ENCODE measurements at places on chromosomes 6 and 20.
A peak's percentile ranks its signal among the peaks of the same experiment; 100 is the strongest.

DNA sequence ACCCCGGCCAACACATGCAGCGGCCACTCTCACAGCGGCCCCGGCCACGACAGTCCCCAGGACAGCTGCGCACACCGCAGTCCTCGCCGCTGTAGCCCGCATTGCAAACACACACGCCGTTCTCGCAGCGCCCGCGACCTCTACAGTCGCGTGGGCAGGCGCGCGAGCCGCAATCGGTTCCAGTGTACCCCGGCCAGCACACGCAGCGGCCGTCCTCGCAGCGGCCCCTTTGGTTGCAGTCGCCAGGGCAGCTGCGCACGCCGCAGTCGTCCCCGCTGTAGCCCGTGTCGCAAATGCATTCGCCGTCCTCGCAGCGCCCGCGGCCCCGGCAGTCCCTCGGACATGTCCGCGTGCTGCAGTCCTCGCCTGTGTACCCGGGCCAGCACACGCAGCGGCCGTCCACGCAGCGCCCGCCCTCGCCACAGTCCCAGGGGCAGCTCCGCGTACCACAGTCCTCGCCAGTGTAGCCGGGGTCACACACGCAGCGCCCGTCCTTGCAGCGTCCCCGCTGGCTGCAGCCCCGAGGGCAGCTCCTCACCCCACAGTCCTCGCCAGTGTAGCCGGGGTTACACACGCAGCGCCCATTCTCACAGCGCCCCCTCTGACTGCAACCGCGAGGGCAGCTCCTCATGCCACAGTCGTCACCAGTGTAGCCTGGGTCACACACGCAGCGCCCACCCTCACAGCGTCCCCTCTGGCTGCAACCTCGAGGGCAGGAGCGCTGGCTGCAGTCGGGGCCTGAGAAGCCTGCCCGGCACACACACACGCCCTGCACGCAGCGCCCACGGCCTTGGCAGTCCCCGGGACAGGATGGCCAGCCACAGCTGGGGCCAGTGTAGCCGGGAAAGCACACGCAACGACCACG lies 12.5 kb downstream of the TNXB start:
- DNase-seq, result no peak

DNA sequence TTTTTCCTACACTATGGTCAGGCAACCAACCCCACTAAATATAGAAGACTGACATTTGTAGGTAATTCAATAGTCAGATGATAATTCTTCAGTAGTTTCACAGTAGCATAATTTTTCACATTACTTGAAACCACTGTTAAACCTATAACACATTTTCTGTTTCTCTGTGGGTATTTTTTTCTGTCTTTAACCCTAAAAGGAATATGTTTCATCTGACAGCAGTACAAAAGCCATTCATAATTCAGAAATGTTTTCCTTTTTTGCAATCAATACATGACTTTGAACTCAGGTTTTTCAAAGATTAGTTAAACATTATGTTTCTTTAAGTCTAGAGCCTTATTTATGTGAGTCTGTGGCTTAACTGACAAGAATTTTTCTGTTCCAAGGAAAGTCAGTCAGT lies 128.6 kb upstream of the RUNX2 start:
- DNase-seq, result no peak

DNA sequence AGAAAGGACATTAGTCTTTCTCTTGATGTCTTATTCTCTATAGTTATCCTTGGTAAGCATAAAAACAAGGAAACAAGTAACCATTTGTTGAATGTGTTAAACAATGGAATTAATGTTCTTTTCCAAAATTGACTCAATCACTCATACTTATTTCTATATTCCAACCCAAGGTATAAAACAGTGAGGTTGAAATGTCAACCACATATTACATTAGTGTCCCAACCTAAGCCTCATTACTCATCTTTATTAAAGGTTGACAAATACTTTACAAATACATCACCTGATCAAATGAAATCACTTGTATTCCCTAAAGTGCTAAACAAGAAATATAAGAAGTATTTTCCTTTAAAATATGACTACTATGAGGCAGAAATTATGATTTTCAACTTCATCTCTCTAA lies 100.5 kb downstream of the ASCC3 start:
- no peak for DNase-seq

GRCh38 chr6:1739680-1740079 lies 130.0 kb downstream of the FOXC1 start:
- DNase-seq, result peak; percentile 79

GRCh38 chr6:15809367-15809766 lies 146.5 kb upstream of the DTNBP1 start:
- no peak for DNase-seq

- no peak for DNase-seq
Measured at GRCh38 chr6:134347885-134348805, 30.2 kb upstream of the SGK1 start.

- DNase-seq, result no peak
Measured at GRCh38 chr6:149166336-149166735, 151.2 kb upstream of the TAB2 start.

DNA sequence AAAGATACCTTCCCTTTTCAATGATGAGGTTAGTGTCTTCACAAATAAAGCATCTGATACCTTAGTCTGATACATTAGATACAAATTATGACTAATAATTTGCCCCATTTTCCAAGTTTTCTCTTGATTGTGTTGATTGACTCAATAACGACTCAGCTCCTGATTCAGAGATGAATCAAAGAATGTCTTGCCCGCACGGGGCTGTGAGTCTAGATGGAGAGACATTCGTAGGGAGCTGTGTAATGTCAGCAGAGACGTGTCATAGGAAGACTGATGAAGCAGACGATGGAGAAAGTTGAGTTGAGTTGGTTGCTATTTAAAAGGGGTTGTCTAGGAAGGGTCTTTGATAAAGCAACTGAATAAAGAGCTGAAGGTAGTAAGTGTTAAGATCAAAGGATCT lies 78.2 kb downstream of the TSHZ2 start:
- DNase-seq, result no peak

DNA sequence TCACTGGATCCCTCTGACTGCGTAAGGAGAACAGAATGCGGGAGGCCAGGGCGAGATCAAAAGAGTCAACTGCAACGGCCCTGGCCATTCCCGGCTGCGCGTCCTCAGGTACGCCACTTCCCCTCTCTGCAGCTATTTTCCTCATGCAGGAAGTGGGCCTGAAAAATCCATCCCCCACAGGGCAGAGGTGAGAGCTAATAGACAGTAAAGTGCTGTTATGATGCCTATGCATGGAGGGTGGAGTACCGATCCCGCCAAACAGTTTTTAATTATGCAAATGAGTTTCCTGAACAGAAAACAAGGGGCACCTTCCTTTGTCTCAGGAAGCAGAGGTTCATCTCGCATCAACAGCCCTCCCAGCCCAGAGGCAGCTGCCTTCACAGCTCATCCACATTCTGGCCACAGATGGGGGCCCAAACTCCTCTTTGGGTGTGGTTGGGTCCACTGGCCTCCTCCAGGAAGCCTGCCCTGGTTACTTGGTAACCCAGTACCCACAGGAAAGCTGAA lies 9.3 kb downstream of the PREX1 start:
- peak; percentile 53 for DNase-seq

GRCh38 chr6:127341471-127342202 lies 1.8 kb downstream of the ECHDC1 start:
- peak; percentile 59 for DNase-seq

DNA sequence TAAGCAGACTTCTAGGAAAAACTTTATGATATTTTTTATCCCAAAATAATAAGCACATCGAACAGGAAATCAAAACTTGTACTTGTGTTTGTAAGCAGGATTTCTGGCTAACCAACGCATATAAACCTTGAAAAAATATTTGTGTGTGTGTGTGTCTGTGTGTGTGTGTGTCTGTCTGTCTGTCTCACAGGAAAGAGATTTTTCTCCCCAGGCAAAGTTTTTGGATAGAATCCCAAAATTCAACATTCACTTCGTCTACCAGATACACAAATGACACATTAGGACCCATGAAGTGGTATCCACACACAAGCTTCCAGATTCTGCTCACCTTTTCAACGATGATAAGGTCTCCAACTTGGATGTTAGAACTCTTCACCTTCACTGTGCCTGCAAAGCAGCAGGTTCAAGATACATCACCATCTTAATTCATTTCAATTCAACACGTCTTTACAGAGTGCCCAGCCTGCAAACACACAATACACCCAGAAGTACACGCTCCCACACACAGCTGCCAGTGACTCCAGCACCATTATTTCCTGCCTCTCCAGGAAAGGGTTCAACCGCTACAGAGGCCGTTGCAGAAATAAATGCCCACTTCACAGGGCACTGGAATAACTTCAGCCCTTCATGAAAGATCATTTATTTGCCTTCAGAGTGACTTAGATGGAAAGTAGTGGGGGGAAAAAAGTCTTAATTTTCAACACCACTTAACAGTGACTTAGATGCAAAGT lies 70.9 kb downstream of the ATP9A start:
- DNase-seq, result no peak

DNA sequence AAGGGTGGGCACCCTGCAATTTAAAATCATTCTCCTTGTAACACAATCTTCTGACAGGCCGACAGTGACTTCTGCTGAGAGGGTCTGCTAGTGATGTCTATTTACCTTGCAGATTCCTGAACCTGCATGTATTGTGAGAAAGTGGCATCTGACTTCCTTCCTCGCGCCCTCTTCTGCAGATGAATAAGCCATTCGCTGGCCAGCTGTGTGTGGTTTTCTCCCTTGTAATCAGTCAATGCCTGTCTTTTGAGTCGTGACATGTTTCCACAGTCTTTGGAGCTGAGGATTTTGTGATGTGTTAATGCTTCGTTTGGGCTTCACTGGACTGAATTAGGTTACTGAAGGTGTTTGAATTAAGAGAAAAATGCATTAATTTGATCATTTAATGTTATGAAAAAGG lies 125.3 kb downstream of the GRM1 start:
- no peak for DNase-seq

GRCh38 chr6:82971877-82972460 lies 93.7 kb downstream of the UBE3D start:
- no peak for DNase-seq

DNA sequence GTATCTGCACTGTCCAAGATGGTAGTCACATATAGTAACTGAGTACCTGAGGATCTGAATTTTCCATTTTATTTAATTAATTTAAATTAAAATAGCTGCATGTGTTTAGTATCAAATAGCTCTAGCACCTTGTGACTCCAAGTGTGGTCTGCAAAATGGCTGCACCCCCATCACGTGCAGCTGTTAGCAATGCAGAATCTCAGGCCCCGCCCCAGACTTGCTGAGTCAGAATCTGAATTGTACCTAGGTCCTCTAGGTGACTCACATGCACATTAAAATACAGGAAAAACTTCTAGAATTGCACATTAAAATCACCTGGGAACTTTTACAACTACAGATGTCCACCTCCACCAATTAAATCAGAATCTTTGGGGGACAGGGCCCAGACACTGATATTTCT lies 19.2 kb upstream of the FAM83C start:
- DNase-seq, result no peak

- DNase-seq, result no peak
Measured at GRCh38 chr20:50762435-50763220, 31.2 kb downstream of the PARD6B start.

DNA sequence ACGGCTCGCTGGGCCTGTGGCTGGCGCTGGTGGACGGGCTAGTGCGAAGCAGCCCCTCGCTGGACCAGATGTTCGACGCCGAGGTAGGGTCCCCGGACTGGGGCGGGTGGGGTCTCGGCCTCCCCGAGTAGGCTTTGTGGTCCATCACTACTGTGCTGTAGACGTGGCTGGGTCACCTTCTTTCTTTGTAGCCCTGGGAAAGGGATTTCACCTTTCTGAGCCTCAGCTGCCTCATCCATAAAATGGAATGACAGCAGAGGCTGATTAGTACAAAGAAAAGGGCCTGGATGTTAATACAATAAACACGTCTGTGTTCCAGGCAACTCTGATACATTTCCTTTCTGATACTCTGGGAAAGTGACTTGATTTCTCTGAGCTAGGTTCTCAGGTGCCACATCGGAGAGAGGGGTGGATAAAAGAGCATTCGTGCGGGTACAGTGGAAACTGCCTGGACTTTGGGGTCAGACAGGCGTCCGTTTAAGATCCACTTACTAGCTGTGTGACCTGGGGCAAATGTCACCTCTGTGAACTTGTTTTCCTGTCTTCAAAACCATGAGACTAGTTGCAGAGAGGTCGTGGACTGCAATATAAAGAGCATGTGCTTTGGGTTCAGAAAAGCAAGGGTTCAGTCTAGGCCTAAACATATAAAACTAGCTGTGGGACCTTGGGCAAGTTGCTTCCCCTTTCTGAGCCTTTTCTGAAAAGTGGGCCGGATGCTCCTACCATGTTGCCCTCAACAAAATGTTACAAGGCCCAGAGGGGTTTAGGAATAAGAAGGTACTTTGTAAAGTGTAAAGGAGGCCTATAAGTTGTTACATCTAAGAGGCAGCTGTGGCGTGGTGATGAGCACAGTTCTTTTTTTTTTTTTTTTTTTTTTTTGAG lies 896 bp downstream of the SYS1 start:
- DNase-seq, result no peak

Measured in germinal center (tissue), 1 donor.